ENCODE measurements at places on chromosomes 2 and 18.

GRCh38 chr18:11995445-11996189 is 14.3 kb downstream of the IMPA2 start:
- DNase-seq = peak; percentile 55

- DNase-seq = no peak
Observed at GRCh38 chr2:121363632-121364420, 78.8 kb upstream of the TFCP2L1 start.

GRCh38 chr2:1800716-1801388 is 56.5 kb upstream of the PXDN start:
- no peak for DNase-seq

GRCh38 chr2:212146416-212146815 is 392.2 kb downstream of the ERBB4 start:
- no peak for DNase-seq

- no peak for DNase-seq
Observed at GRCh38 chr2:99832926-99833325, 309.5 kb downstream of the AFF3 start.

DNA sequence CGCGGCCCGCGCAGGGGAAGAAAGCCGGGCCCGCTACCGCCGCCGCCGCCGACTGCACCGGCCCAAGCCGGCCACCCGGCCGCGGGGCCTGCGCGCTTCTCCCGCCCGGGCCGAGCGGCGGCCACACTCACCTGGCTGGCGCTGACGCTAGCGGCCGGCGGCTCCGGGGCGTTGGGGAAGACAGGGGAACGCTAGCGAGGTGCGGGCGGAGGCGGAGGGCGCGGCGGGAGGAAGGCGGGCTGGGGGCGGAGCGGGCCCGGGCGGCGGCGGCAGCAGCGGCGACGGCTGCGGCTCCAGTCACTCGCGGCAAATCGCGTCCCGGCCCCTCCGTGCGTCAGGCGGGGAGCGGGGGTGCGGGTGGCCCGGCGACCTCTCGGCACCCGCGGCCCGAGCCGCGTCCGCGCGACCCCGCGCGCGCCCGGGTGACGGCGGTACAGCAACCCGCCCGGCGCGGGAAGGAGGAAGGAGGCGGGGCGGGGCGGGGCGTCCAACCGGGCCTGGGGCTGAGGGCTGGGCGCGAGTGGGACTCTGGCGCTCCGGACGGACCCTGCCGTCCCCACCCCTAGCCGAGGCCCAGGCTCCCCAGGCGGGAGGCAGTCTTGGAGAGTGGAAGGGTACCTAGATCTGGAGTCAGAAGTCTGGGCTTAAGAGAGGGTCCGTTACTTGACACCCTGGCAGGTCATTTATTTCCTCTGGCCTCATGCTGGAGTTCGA is at the start of gene SESTD1:
SESTD1 (minus strand) TSS at position 465 of the 714 bp plus-strand sequence. CDS start 72,991 bp downstream, outside the sequence.
- peak; percentile 15 for DNase-seq

GRCh38 chr2:187003038-187003554 is 154.1 kb upstream of the ZSWIM2 start:
- no peak for DNase-seq

GRCh38 chr2:33268246-33268831 is 208.1 kb upstream of the RASGRP3 start:
- DNase-seq = no peak

DNA sequence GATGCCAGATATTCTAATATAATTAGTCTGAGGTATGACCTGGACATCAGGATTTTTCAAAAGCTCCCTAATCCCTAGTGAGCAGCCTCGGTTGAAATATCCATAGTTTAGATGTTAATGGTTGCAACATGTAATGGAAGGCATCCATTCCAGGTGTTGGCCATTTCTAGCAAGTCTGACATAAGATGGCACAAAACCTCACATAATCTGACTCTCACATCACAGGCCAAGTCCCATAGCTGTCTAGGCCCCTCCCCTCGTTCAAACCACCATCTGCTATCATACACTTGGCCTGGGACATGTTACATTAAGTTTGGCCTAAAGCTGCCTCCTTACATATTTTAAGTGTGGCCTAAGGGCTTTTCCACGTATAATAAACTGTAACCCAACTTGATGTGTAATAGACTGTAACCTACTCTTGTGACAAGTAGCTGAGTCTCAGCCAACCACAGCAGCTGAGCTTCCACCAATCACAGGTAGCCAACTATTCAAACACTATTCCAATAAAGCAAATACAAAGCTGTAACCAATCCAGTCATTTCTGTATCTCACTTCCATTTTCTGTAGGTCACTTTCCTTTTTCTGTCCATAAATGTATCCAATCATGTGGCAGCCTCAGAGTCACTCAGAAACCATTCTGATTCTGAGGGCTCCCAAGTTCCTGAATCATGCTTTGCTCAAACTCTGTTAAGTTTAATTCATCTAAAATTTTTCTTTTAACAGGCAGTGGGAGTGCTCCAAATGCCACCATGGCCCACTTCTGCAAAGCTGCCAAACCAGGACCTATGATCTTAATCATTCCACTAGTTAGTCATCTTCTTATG is 59.4 kb downstream of the ADD2 start:
- DNase-seq = no peak

GRCh38 chr18:7830468-7830867 is 263.4 kb downstream of the PTPRM start:
- DNase-seq = no peak

- no peak for DNase-seq
Observed at GRCh38 chr18:23316988-23317387, 136.1 kb upstream of the RIOK3 start.

- no peak for DNase-seq
Observed at GRCh38 chr2:118752762-118753429, 94.6 kb downstream of the EN1 start.

- DNase-seq = no peak
Observed at GRCh38 chr2:98869272-98869641, 66.8 kb downstream of the CRACDL start.

DNA sequence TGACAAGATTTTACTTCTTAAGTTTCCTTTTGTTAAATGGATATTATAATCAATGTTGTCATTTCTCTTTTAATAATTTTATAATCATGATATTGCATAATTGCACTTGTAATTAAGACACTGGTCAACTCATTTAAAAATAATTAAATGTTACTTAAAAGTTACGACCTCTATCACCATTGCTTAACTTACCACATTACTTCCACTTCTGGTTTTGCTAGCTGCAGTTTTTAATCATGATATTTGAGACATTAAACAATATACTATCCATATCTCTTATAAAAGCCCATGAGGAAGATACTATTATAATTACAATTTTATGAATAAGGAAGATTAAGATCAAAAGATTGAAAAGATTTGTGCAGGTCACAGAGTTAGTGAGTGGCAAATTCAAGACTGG is 502.0 kb downstream of the RNF144A start:
- DNase-seq = no peak

GRCh38 chr2:27798486-27798885 is 27.0 kb downstream of the MRPL33 start:
- no peak for DNase-seq

DNA sequence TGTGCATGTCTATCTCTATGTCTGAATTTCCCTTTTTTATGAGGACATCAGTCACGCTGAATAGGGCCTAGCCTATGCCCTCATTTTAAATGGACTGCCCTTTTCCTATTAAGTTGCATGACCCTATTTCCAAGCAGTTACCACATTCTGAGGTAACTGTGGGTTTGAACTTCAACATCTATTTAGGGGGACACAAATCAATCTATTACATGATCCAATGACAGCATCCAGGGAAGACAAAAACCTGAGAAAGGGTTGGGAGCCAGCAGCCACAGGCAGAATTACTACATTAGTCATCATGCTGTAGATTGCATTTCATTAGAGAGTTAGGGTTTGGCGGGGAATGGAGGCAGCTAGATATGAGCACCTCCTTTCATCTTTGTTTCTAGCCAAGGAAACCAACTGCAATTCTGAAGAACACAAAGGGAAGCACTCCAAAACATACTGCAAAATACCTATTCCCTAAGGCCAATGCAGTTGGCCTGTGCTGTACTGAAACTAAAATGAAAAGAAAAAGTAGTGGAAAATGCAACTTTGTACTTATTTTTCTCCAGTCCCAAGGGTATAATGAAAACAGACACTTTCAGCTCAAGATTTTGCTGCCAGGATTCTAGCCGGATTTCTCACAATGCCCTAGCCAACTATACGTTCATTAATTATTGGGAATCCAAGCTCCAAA is 40.4 kb upstream of the C1D start:
- no peak for DNase-seq

DNA sequence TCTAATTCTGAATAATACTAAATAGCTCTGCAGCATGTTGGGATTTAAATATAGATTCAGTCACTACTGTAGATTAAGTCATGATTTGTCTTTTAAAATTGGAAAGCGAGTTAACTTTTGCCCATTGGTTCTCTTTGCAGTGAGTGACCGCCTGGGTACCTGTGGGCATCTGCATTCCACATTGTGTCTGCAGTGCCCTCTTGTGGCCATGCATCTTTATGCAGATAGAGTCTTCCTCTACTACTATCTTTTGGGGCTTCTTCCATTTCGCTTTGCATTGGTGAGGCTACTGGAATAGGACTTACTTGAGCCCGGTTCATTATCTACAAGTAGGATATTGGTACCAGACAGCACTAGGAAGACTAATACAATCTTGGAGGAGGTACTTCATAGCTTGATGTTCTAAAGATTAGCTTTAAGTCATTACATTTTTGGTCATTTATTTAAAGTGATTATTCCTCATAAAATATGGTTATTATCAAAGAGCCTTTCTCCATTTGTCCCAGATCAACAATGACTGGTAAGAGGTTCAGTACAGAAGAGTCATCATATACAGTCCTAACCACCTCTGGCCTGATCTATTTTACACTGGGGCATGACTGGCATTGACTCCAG is 203.0 kb downstream of the SOCS6 start:
- DNase-seq = no peak

GRCh38 chr2:218694405-218695145 is 16.1 kb upstream of the TTLL4 start:
- no peak for DNase-seq

DNA sequence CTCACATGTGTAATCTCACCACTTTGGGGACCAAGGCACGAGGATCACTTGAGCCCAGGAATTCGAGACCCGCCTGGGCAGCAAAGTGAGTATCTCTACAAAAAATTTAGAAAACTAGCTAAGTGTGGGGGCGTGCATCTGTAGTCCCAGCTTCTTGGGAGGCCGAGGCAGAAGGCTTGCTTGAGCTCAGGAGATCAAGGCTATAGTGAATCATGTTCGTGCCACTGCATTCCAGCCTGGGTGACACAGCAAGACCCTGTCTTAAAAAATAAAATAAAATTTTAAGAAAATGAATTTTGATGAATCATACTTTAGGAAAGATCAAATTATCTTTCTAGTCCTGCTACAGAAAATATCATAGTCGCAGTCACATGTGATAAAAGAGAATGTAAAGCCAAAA is 46.9 kb downstream of the CABYR start:
- DNase-seq = no peak

- DNase-seq = no peak
Observed at GRCh38 chr18:11566236-11566965, 43.0 kb upstream of the SLC35G4 start.

DNA sequence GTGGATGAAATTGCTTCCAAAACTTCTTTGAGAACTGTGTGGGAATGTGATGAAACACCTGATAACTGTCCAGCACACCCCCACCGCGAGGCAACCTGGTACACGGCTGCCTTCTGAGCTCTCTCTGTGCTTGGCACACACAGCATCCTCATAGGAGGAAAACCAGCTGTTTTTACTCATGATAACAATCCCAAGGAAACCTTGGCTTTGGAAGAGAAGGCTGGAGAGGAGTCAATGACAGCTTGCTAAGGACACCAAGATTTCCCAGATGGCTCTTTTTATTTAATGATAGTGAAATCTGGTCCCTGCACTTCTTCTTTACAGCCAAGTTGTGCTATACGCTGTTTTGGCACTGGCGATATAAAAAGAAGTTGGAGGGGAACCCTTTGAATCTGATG is 232.5 kb upstream of the FN1 start:
- DNase-seq = no peak

- DNase-seq = peak; percentile 12
Observed at GRCh38 chr2:224401641-224402342, at the start of gene FAM124B. Gene FAM124B (minus strand): TSS chr2:224402107. CDS start chr2:224401768, 339 bp downstream.

DNA sequence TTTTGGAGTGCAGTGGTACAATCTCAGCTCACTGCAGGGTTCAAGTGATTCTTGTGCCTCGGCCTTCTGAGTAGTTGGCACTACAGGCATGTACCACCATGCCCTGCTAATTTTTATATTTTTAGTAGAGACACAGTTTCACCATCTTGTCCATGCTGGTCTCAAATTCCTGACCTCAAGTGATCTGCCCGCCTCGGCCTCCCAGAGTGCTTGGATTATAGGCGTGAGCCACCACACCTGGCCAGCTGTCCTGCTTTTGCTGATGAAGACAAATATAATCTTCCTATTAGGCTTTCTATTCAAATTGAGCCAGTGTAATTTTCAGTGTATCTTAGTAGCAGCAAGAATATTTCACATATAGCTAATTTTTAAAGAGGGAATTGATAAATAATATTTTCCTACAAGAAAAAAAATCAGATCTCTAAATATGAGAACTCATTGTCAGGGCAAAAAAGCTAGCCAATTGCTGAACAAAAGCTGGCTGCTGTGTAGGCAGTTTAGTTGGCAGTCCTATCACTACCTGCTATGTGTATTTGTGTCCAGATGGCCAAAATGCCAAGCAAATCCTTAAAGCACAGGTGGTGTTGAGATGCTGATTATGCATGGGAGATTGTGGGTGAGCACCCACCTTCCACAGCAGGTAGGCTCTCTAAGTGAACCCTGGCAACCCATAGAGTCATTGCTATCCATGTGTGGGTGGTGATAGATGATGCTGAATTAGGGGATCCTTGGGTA is 60.8 kb upstream of the STAM2 start:
- no peak for DNase-seq

GRCh38 chr2:237315170-237315828 is 98.7 kb downstream of the COL6A3 start:
- DNase-seq = no peak

DNA sequence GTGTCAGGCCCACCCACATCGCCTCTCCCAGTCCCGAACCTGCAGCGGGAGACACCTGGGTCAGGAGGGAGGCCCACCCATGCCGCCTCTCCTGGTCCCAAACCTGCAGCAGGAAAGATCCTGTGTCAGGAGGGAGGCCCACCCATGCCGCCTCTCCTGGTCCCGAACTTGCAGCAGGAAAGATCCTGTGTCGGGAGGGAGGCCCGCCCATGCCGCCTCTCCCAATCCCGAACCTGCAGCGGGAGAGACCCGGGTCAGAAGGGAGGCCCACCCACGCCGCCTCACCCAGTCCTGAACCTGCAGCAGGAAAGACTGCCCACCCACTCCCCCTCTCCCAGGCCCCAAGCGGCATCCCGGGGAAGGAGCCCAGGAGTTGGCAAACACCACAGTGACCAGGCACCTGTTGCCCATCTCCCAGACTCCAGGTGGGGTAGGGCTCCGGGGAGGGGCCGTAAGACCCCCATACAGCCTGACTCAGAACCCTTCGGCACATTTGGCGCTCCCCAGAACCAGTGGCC is 7.8 kb downstream of the SLC66A2 start:
- DNase-seq = no peak
